SHP77 treated with DMSO at 0.1 percent for 48 hours (cell line): ENCODE measurements at places on chromosomes 5 and 9.

DNA sequence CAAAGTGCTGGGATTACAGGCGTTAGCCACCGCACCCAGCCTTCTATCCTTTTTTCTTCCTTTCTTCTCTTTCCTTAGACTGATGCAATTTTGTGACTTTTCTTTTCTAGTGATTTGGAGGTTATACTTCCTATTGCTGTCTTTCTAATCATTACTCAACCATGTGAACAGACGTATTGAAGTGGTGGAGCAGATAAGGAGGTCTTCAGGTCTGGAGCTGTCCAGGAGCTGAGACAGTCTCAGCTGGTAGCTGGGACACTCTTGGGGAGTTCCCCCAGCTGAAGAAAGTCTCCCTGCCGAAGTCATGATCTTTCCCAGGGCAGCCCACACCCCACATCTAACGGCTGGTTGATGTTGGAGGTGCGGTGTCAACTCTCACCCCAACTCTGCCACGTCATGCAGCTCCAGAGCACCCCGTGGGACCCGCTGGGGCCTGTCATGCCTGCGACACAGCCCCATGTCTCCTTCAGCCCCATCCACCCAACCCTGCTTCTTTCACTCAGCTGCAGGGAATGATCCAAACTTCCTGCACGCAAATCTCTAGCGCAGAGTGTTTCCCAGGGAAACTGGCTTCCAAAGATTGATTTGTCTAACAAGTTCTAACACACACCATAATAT, 41.1 kb downstream of the NSUN2 start:
- DNase-seq, result no peak

DNA sequence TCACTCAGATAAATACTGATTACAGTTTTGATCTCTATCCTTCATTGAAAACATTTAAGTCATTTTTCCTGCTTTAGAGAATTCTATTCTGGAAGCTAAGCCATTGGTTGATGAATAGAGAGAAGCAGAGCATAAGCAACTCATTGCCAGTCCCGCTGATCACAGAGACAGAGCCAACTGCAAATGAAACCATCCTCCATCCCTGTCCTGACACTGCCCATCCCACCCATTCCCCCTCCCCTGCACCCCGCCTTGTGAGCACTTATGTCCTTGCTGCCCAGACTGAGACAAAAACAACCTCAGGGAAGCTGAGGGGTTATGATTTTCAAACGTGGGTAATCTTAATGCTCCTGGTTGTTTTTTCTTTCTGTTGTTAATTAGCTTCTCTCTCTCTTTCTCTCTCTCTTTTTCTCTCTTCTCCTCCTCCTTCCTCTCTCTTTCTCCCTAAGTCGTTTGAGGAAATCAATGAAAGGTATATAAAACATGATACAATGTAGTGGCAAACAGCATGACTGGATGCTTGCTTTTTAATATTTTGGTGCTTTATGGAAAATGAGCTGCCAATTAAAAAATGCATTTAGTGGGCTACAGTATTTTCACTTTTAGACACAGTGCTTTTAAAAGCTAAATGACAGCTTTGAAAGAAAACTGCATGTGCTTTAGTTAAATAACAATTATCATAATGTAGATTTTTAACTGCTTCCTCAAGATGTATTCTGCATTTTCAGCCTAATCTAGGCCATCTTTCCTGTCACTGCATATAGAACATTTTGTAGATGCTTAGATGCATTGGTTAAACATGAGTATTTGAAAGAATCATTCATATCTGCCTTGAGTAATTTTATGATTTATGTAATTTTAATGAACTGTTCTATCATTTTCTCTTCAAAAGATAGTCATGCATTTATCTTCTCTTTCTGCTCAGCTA, 57.3 kb downstream of the CMYA5 start:
- no peak for DNase-seq

DNA sequence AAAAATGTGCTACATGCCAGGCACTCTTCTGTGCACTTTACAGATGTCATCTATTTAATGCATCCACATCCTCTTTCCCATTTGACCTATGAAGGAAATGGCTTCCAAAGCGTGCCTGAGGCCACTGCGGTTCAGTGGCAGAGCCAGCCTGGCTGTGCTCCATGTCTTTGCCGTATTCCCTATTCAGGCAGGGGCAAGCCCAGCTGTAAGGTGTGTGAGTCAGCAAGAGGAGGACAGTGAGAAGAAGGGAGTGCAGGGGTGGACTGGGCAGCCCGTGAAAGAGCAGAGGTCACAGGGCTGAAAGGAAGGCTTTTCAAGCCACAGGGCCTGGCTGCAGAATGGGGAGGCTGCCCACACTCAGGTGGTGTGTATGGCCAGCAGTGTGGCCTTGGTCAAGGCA, 91.7 kb downstream of the HRH2 start:
- no peak for DNase-seq

DNA sequence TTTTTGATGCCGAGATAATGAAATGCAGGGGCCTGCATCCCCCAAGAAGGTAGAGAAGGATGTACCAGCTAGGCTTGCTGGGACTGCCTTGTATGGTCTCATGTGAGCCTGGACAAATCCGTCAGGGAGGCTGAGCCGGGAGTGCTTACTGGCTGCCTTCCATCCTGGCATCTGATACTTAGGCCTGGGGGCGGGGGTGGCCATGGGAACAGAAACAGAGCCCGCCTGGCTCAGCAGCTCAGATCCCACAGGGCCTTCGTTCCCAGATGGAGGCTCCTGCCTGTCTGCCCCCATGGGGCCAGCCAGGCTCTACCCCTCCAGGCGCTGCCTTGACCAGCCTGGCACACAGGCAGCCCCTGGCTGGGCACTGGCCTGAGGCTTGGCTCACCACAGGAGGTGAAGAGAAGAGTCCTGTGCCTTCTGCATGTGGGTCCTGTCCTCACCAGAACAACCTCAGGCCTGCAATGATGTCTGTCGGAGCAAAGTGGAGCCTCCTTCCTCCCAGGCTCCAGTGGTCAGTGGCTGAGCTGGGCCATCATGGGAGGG, 10.5 kb upstream of the SPATA31E1 start:
- no peak for DNase-seq

GRCh38 chr9:30609713-30610112, 1774.7 kb upstream of the ACO1 start:
- DNase-seq, result no peak

DNA sequence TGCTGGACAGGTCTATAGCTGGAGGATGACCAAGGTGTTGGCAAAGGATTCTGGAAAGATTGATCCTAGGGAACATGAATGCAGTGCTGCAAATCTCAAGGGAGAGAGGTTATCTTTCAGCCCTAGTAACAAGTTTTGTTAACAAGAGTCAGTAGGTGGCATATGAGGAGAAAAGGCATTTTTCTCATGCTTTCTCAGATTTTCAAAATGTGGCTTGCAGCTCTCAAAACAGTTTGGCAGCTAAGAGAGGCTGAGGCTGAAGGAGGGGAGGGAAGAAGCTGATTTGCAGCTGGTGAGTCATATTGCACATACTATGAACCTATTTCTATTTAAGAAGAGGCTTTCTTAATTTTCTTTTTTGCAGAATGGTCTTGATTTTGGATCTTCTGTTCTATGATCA, 64.3 kb upstream of the PCA3 start:
- no peak for DNase-seq

DNA sequence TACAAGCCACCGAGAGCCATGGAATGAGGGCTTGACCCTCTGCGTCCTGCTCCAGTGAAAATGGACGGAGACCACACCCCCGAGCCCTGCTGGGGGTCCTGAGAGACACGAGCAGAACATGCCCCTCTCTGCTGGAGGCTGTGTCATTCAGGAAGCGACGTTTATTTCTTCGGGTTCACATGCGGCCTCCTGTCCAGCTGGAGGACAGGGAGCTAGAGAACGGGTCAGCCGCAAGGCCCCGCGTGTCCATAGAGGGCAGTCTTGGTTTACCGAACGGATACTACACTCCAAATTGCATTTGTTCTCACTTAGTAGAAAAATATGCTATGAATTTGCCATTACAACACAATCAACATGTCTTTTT, 36.1 kb downstream of the MRPL36 start:
- peak; percentile 3 for DNase-seq

GRCh38 chr5:113219695-113220094, 215.1 kb downstream of the TSSK1B start:
- DNase-seq, result no peak

GRCh38 chr5:50947906-50948683, 281.7 kb downstream of the PARP8 start:
- DNase-seq, result no peak

DNA sequence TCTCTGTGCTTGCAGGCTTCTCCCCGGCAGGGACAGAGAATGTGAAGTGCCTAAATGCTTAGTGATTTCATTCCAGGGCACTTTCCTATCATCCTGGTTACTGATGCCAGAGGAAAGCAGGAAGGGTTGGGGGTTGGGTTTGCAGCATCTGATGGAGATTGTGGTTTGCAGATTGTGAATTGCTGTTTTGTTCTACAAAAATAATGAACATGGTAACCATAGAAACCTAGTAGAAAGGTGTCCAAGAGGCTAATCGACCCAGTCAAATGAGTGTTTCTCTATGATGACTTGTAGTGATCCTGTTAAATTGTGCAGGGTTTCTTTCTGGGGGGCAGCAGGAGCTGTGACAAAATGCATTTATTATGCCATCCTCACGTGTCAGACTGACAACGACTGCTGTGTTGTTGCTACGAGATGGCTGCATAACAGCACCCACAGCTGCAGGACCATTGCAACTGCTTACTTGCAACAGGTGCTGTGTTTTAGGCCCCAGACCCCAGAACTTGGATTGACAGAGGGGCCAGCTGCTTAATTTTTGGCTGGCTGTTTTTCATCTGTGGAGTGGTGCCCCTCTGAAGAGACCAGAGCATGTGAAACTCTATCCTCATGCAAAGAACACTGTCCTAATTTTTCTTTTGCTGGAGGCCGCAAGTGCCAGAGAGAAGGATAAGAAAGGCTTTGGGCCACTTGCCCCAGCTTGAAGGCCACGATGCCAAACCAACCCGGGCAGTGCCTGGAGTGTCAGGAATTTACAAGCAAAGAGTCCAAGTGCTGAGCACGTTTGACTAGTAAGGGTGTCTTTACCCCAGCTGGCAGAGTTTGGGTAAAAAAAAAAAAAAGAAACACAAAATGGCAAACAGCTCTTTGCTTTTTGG, 397.8 kb downstream of the GADD45G start:
- DNase-seq, result no peak

DNA sequence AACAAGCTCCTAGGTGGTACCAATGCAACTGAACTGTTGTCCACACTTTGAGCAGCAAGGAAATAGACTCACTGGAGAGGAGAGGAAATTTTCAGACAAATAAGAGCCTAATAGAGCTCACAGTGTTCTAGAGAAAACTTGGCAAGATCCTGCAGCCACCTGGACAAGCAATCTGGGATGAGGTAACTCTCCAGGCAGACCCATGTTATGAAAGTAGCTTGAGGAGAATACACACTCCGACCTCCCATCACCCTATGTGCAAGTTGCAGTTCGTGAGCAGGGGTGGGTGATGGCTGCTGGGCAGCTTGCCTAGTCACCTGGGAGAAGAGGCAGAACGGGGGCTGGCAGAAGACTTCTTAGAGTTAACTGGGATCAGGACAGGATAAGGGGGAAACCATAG, 102.2 kb downstream of the KLF4 start:
- DNase-seq, result no peak

DNA sequence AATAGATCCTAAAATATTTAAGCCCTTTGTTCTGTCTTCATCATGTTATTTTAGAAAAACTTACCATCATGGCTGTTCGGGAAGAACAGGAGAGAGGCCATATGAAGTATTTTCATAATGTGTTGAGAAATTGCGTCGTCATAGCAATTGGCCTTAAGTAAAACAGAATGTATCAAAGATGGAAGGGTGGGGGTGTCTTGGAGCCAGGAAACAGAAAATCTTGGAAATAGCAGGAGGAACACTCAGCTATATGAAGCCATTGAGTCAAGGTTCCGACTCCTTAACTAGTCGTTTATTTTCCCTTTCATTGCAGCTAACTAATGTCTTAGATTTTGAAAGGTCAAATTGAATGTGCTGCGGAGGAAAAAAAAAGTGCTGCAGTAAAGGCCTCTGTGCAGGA, 1.3 kb downstream of the SPTAN1 start:
- DNase-seq, result no peak

- DNase-seq, result no peak
Observed at GRCh38 chr5:74064225-74064624, 438.2 kb downstream of the ARHGEF28 start.

DNA sequence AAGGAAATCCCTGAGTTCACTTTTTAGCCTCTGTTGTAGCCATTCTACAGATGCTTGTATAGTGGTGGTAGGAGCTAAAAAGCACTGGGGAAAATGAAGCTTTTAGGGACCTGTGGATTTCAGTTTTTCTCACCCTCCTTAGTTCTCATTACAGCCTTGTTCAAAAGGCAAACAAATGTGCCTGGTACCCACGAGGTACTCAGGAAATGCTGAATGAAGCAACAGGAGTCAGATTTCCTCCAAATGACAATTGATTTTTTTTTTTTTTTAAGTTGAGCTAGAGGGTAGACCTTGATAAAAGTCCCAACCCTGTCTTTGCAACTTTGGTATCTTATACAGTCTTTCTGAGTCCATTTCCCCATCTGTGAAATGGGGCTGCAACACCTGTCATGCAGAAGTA, 21.3 kb upstream of the TMOD1 start:
- no peak for DNase-seq

DNA sequence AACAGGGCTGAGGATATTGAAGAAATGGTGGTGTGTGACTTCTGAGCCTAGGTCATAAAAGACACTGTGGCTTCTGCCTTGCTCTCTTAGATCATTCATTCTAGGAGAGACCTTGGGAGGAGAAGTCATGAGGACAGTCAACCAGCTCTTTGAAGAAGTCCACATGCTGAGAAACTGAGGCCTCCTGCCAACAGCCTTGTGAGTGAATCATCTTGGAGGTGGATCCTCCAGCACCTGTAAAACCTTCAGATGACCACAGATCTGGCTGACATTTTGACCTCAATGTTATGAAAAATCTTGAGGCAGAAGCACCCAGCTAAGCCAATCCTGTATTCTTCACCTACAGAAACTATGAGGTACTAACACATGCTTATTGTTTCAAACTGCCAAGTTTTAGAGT, 165.9 kb downstream of the CARTPT start:
- no peak for DNase-seq

- DNase-seq, result no peak
Observed at GRCh38 chr5:171321447-171321846, 12.4 kb downstream of the TLX3 start.

- no peak for DNase-seq
Observed at GRCh38 chr9:134693641-134694367, 52.2 kb downstream of the COL5A1 start.

GRCh38 chr5:1561402-1561929, 37.7 kb upstream of the LPCAT1 start:
- no peak for DNase-seq

DNA sequence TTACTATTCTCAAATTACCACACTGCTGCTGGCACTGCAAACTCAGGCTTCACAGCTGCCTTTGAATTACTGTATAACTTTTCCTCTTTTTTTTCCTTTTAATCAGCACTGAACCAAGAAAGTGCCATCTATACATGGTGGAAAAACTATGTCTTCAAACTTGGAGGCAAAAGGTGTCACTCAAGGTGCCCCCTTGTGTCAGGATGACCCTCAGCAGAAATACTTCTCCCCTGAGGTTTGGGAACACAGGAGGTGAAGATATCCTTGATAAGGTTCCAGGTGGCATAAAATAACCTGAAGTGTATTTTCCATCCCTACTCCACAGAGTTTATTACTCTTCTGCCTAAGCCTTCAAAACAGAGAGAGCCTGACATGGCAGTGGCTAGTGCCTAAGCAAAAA, 14.5 kb downstream of the FRMD3 start:
- DNase-seq, result no peak
